Fibroblast of villous mesenchyme (primary cell): ENCODE measurements at places on chromosomes 5 and 9.

DNA sequence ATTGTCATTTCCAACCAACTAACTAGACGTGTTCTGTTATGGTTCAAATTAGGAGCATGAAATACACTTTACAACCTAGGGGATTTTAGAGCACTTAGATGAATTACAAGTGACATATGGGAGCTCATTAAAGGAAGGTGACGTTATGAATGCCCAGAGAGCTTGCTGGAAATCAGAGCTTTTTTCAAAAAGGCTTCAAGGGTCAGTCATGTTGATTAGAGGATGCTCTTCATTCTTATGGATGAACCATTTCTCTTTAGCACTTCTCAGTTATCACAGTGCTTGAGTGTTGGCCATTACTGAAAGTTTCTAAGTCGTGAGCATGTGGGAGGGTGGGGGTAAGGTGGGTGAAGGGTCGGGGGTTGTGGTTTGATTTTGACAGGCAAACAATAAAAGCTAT, 1245.5 kb upstream of the DMAC1 start:
- no peak for DNase-seq

DNA sequence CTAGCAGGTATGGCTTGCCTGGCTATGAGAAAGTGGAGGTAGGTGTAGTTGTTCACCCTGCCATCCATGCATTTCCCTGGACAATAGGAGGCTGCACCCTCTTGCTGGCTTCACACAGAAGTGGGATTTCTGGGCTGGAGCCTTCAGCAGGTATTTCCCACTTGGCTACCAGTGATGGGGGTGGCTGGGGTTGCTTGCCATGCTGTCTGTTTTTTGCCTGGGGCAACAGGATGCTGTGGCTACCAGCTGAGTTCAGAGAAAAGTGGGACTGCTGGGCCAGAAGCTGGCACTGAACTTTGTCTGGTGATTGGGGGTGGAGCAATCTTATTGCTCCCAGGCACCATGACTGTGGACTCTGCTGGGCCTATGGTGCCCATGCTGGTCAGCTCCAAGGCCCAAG, 299.6 kb downstream of the FAM170A start:
- DNase-seq, result no peak

DNA sequence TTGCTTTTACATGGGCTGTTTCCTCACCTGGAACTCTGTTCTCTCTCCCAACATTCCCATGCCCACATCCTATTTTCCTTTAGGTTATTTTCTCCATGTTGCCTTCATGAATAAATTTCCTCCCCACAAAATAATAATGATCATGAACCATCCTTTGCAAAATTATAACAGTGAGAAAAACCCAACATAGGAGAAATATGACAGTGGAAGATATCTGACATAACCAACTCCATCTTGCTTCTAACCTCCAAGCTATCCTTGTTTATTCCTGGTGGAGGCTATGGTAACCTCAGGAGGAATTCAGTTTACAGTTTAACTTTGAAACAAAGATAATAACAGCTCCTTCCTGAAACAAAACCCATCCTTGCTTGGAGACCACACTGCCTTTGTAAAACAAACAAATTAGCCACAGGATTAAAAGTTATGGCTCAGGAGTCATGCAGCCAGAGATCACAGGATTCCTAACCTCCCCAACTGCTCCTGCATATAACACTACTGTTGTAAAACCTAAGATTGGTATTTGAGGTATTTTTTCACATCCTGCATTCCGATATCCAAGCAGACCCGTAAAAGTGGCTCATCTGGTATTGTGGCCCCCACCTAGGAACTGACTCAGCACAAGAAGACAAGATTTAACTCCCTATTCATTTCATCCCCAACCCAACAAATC, 212.4 kb downstream of the TRIM32 start:
- peak; percentile 33 for DNase-seq

DNA sequence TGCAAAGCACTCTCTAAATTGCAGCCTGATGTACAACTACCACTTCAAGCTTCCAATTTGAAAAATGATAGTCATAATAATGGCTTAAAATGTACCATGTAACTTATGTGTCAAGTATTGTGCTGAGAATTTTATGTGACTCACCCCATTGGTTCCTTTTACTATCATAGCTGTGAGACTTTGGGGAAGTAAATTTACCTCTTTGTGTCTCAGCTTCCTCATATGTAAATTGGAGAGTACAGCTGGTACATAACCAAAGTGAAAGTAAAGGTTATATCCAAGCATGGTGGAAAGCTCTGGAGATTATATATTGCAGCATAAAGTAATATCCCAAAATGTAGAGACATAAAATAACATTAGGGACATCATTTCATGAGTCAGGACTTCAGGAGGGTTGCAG, 2200.4 kb upstream of the C9orf72 start:
- no peak for DNase-seq

DNA sequence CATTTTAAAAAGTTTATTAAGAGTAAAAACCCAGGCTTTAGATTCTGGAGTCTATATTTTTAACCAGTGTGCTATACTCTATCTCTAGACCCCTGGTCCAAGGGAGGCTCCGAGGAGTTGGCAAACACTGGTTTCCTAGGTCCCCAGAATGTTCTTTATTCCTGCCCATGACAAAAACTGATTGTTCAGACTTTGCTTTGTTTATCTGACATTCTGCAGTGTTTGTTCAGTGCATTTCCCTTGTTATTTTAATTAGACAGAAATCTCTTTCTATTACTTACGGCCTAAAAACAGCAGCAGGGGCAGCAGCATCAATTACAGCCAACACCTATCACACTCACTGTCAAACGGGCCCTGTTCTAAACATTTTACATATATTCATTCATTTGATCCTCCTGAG, 2011.6 kb upstream of the WWC1 start:
- DNase-seq, result no peak

- DNase-seq, result no peak
These were observed 76.2 kb upstream of the LRRTM2 start for GRCh38 chr5:138951091-138951985.

DNA sequence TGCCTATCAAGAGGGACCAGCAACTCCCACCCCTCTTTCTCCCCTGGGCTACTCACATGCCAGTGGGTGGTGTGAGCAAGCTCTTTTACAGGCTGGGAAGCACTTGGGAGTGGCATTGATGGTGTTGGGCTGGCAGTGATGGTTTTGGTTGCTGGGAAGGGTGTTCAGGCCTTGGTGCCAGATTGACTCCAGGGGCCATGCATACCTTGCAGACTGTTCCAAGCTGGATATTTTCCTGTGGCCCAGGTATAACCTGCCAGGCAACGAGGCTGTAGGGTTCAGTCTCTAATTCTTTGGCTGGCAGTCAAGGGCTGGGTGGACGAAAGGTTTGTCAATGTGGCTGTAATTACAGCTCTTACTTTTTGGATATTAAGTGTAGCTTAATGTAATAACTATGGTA, 177.3 kb downstream of the MACROH2A1 start:
- DNase-seq, result no peak

DNA sequence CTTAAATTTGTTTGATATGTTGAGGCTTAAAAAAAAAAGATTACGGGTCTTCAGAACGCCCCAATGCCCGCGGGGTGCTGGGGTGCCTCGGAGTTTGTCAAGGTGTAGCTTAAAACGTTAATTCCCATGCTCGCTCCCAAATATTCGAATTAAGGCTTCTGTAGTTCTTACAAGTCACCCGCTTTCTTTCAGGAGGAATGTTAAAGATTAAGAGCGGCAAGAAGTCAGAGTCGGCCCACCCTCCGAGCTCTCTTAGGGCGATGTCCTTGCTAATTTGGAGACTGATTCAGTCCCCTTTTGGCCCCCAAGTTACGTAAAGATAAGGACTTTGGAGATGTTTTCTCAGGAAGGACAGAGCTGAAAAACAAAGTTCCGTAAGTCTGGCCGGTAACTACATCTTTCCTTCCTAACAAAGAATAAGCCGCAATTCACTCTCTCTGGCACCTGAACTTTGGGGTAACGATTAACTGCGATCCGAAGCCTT, 746 bp upstream of the NPM1 start:
- no peak for DNase-seq

GRCh38 chr9:132896906-132897305, 18.2 kb downstream of the SPACA9 start:
- DNase-seq, result no peak

DNA sequence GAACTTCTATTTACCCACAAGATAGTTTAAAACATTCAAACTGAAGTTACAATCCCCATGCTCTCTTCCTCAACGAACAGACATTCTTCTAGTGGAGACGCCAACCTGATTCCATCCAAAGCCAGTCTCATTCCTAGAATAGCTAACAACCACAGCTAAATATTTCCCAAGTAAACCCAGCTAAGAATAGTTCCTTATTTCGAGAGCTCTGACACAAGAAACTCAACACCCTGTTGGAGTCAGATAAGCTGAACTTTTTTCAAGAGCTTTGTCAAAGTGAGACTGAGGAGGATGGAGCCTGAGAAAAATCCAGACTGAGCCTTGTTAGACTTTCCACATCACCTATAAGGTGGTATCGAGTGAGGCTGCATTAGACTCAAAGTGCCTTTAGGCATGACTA, 56.7 kb upstream of the RPS23 start:
- DNase-seq, result peak; percentile 93

GRCh38 chr9:77985996-77986395, 45.6 kb downstream of the GNAQ start:
- DNase-seq, result no peak

GRCh38 chr5:114418176-114419066, 56.6 kb downstream of the KCNN2 start:
- no peak for DNase-seq

DNA sequence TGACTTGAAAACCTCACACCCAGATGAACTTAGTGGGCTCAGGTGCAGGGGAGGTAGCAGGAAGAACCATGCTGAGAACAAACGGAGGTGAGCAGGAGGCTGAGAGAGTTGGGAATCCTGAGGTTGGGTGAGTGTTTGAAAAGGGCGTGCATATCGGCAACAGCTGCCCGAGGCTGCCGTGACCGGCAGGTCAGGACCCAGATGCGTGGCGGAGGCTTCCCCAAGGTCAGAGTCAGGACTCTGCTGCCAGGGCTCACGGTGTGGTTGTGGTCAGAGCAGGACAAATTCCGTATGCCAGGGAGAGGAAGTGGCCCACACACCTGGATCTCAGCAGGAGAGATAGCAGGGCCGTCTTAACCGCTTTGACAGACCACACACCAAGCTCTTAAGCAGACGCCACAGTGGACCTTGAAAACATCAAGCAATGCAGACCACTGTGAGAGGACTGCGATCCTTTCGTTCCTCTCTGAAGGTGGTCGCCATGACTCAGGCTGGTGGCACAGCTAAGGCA, 43.1 kb downstream of the ADAMTS16 start:
- no peak for DNase-seq

DNA sequence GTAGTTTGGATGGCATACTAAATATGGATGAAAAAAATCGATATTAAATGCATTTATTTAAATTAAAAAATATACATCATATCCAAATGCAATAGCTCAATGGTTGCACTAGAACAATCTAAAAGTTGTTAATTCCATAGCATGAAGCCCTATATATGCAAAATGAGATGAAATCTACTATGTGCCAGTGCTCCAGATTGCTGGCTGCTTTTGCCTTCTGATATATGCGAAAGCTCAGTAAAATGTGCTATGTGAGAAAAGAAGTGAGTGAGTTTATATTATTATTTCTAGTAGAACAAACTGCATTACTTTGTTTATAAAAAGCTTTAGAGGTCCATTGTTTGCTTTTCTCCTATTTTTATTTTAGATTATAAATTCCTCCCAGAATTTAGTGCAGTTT, 186.7 kb downstream of the MAT2B start:
- DNase-seq, result no peak

GRCh38 chr9:98569491-98569890, 139.2 kb downstream of the GABBR2 start:
- DNase-seq, result no peak

DNA sequence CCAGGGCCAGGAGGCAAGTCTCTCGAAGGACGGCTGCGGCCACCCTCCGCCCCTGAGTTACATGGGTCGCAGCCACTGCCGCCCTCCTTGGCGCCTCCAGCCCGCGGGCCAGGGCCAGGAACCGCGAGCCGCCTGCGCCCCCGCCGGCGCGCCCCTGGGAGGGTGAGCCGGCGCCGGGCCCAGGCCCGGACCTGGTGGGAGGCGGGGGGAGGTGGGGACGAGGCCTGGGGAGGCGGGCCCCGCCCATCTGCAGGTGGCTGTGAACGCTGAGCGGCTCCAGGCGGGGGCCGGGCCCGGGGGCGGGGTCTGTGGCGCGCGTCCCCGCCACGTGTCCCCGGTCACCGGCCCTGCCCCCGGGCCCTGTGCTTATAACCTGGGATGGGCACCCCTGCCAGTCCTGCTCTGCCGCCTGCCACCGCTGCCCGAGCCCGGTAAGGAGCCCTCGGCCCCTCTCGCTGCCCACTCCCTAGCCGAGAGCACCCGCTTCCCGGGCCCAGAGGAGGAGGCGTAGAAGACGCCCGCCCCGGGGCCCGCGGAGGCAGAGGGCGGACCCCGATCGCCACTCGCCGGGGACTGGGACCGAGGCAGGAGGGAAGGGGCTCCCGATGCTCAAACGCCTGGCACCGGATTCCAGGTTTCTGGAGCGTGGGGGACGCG, at the start of gene ASS1:
TSS of gene ASS1 (plus strand) at position 397 of the 657 bp plus-strand sequence. CDS start 7,268 bp downstream, outside the sequence.
- DNase-seq, result no peak

DNA sequence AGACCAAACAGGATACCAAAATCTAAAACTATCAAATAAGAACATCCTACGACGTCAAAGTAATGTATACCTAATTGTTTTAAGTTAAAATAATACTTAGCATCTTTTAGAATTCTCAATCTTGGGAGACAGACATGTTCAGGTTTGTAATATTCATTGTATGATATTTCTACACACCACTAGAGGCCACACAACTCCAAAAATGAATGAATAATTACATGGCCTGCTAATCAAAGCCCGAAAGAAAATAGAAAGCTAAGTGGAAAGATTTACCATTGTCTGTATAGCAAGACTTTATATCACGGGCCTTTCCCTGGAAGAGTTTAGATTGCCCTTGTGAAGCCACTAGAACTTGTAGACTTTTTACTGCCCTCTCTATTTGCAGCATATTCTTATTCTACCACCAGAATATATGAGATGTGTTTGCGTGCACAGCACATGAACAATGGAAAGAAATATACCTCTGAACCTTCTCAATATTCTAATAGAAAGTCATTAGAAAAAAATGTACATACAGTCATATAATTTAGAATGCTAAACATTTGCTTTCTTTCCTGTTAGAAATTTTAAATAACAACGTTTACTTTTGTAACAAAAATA, 380.1 kb upstream of the NUDT12 start:
- DNase-seq, result no peak

DNA sequence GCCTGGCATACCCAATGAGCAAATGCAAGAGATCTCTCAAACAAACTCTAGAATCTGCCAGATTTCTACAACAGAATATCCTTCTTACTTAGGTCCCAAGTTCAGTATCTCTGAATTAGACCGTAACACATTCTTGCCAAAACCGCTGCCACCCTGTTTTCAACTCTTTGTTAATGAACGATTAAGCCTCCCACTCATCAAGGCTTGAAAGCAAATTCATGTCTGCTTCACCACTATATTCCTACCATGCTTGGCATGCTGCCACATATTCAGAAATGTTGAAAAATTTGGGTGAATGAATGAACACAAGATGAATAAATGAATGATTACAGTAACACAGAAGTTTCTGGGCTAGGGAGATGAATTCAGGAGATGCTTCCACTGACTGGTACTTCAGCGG, 119.9 kb downstream of the BNC2 start:
- no peak for DNase-seq

- DNase-seq, result peak; percentile 79
These were observed 59.2 kb upstream of the CLINT1 start for GRCh38 chr5:157917899-157918809.

GRCh38 chr5:110663525-110663924, 62.9 kb downstream of the TMEM232 start:
- no peak for DNase-seq

GRCh38 chr9:3856592-3856991, 330.8 kb upstream of the RFX3 start:
- no peak for DNase-seq
